Fibroblast of skin of left quadriceps (primary cell): ENCODE measurements at places on chromosomes 1 and 21.

DNA sequence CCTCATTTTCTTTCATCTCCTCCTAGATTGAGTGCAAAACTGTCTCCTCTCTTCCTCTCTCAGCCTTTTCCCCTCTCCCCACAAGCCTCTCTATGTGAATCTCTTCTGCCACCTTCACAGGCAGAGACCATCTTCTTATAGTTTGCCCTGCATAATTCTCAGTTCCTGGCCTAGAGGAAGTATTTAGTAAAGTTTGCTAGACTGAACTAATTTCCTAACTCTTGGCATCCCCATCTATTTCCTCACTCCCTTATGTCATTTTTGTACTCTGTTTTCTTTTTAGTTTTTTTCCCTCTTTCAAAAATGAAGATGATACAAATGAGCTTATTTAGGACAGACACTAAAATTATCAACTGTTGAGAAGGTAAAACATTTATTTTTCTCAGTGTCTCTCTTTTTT is 66.0 kb downstream of the XCL2 start:
- DNase-seq: no peak

GRCh38 chr1:198888379-198888943 is 249.6 kb downstream of the PTPRC start:
- no peak for DNase-seq

DNA sequence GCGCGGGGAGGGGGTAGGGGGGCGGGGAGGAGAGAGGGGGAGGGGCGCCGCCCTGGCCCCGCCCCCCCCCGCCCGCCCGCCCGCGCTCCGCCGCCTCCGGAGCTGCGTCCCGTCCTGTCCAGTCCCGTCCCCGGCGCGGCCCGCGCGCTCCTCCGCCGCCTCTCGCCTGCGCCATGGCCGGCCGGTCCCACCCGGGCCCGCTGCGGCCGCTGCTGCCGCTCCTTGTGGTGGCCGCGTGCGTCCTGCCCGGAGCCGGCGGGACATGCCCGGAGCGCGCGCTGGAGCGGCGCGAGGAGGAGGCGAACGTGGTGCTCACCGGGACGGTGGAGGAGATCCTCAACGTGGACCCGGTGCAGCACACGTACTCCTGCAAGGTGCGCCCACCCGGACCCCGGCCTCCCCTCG is at the start of gene AGRN:
Gene AGRN (plus strand): TSS at position 121 of the 405 bp plus-strand sequence. CDS start 53 bp downstream, at position 174.
- no peak for DNase-seq

DNA sequence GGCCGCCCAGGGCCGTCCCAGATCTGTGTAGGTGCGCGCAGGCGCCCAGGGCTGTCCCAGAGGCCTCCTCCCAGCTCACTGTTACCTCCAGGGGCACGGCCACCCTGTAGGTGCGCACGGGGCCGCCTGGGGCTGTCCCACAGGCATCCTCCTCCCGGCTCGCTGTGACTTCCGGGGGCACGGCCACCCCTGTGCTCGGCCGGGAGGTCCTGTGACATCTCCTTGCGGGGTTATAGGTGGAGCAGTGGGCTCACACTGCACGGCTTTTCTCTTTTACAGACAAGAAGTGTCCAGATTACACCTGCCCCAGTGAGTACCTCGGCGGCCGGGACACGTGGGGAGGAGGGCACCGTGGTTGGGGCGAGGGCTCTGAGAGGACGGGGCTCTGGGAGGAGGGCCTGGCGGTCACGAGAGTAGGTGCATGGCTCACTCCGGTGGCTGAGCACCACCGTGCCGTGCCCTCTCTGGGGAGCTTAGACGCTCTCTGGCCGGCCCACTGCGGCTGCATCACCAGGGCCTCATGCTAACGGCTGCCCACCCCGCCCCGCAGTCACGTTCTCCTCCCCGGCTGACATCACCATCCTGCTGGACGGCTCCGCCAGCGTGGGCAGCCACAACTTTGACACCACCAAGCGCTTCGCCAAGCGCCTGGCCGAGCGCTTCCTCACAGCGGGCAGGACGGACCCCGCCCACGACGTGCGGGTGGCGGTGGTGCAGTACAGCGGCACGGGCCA is 21.4 kb downstream of the COL6A1 start:
- no peak for DNase-seq

DNA sequence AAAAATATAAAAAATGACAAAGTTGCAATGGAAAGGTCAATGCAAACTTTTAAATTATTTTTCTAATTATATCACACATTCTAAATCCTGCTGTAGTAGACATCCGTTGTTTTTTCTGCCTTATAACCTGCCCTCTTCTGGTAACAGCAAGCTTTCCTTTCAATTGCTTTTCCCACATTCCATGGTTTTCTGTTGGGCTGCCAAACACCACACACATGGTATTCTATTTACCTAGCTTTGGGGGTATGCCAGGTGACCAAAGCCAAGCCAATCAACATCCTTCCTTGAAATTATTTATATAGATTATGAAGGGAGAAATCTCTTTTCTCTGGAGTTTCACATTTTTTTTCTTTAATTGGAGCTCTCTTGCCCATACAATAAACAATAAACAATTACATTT is 3.4 kb upstream of the LAMC1 start:
- no peak for DNase-seq

GRCh38 chr1:235317168-235317567 is 10.8 kb downstream of the ARID4B start:
- DNase-seq: no peak

- no peak for DNase-seq
Measured at GRCh38 chr1:150282558-150282958, 204 bp downstream of the CIART start.

GRCh38 chr1:167776151-167776550 is 54.4 kb downstream of the MPZL1 start:
- no peak for DNase-seq

- DNase-seq: no peak
Measured at GRCh38 chr1:6497215-6497866, 5.9 kb upstream of the PLEKHG5 start.

DNA sequence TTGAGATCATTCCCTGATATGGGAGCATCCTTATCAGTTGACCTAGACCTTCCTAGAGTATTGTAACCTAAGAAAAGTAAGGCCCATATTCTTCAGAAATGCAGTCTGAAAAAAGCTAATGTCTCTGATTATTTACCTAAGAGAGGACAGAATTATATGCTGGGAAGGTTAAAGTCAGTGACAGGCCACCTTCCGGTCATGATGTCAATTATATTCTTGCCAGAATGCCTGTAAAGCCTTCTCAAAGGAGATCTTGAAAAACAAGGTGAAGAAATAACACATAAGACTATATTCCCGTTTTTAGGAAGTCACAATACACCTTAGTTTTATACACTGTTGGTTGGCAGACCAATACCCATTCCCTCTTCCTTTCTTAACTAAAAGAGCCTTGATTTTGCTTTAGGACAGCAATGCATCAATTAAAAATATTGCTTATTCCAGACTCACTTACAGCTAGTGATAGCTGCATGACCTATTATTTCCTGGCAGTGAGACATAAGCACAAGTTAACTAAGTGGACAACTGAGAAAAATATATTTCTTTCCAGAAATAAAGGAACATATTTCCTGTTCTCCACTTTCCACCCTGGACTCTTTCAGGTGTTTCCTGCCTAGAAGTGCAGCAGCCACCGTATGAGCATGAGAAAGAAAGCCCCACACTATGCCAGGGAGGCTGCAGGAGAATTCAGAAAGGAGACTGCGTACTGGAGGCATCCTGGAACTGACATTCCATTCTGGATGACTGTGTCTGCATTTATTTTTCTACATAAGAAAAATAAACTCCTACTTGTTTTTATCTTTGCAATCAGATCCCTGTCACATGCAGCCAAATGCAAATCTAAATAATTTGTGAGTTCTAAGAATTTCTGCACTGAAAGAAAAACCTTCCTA is 332.9 kb upstream of the PTBP2 start:
- no peak for DNase-seq

DNA sequence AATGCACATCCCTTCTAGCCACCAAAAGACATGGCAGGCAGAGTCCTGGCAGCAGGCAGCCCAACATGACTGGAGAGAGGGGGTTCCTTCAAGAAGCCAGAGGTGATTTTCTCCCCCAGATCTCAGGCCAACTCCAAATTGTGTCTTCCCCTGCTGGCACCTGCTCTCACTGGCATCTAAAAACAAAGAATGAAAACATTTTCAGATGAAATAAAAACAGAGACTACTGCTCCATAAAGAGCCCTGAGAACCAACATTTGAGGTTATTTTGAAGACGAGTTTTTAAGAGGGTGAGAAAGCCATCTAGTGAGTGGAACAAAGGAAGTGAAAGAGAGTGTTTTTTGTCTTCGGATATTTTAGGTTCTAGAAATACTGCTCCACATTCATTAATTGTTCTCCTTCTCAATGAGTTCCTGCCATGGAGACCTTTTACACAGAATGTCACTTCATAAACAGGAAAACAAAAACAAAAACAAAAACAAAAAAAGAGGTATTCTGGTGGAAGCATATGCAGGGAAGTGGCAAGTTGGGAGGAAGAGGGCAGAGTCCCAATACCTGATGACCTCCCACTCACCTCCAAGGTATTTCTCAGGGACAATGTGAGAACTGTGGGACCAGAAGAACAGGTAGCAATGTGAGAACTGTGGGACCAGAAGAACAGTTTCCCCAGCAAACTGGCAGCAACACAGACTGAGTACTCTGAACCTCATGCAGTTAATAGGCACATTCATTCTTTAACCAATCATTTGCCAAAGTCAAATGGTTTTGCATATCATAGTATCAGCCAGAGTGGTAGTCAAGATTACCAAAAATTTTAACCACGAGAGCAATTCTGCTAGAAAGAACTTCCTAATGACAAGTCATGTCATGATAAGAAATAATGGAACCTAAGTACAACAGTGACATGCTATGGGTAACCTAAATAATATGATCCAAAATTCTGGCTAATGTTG is 50.0 kb downstream of the KIAA0319L start:
- no peak for DNase-seq

GRCh38 chr1:160641323-160642280 is 5.2 kb downstream of the SLAMF1 start:
- DNase-seq: no peak

DNA sequence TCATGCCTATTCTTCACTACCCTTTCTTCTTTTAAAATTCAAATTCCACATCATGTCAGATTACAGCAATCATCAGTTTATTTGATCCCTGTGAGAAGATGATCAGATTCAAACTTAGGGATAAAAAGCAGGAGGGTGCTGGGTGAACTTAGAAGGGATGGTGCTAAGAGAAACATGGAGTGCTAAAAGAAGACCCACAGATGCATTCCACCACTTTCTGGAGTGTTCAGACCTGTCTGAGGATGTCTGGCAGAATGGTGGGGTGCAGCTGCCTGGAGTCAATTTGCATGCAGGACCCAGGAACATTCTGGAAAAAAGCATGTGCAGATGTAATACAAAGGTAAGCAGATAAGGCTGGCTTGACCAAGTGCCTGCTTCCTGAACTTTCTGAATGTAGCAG is 372.9 kb upstream of the RUNX1 start:
- no peak for DNase-seq

DNA sequence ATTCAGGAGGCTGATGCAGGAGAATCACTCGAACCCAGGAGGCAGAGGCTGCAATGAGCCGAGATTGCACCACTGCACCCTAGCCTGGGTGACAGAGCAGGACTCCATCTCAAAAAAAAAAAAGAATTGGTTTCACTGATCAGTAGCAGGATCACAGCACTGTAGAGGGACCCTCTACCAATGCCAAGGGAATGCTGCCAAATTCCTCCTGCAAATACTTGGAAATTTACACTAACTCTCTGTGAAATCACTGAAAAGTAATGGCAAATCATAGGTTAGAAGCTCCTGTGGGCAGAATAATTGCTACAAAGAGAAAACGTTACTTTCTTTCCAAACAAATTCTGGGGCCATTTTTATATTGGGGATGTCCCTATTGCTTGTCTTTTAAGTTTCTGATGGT is 6.7 kb upstream of the GPR25 start:
- DNase-seq: no peak

GRCh38 chr1:3918966-3919611 is 19.0 kb upstream of the C1orf174 start:
- DNase-seq: no peak

- DNase-seq: no peak
Measured at GRCh38 chr1:219322766-219323165, 149.1 kb downstream of the LYPLAL1 start.

DNA sequence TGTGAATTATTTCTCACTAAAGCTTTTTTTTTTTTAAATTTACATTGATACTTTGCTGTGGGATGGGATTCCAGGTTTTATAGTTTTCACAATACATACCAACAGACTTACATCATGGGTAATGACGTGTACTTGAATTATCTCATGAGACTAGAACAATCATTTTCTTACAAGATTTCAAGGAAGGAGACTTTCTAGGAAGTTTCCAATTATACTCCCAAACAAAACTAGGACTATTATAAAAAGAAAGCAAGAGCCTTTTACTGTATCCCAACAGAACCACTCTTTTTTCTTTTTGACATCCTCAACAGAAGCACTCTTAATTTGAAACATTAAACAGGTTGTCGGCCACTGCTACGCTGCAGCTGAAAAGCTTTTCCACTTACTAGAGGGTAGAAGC is 48.7 kb downstream of the TESK2 start:
- DNase-seq: peak; percentile 54

DNA sequence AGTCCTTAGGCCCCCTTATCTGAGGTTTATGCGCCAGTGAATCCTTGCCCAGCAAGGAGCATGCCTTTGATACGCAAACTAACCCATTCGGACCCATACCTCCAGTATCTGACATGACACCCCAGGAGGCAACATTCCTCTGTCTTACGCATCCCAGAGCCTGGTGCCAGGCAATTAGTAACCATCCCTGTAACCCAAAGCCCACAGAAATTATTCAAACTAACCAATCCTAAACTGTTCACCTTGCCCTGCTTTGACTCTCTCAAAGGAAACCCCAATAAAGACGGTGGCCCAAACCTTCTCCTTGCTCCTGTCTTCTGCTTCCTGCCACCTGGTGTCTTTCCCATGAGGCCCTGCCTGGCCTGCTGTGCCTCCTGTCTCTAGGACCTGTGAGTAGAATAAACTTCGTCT is 36.4 kb downstream of the ZNF496 start:
- no peak for DNase-seq

DNA sequence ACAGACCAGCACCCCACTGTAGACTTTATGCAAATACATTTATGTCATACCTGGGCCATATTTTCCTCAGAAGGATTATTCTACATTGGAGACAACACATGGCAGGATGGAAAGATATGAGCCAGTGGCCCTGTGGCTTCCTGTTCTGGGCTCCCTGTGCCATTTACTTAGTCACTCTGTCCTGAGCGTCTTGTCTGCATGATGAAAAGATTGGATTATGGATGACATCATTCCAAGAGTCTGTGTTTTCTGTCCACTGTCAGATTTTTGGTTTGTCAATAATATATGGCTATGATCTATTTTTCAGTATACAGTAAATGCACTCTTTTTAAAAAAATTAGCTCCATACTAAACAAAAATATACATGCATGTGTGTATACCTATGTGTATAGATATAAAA is 30.8 kb downstream of the IGSF5 start:
- no peak for DNase-seq
